Right atrium auricular region (tissue), 2 donors: ENCODE measurements at places on chromosomes 1 and 21.
A peak's percentile ranks its signal among the peaks of the same experiment; 100 is the strongest.

DNA sequence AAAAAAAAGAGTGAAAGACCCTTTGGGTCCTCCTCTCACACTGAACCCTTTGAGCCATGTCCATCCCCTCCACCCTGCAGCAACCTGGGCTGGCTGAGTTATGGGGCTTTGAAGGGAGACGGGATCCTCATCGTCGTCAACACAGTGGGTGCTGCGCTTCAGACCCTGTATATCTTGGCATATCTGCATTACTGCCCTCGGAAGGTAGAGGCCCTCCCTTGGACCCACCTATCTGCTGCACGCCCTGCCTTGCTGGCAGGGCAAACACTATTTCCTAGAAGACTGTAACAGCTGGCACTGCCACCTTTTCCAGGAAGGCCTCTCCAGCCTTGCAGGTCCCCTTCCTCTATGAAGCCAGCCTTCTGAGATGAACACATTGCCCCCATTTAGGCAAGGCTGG is 1.1 kb downstream of the SLC50A1 start:
- DNase-seq, result no peak

DNA sequence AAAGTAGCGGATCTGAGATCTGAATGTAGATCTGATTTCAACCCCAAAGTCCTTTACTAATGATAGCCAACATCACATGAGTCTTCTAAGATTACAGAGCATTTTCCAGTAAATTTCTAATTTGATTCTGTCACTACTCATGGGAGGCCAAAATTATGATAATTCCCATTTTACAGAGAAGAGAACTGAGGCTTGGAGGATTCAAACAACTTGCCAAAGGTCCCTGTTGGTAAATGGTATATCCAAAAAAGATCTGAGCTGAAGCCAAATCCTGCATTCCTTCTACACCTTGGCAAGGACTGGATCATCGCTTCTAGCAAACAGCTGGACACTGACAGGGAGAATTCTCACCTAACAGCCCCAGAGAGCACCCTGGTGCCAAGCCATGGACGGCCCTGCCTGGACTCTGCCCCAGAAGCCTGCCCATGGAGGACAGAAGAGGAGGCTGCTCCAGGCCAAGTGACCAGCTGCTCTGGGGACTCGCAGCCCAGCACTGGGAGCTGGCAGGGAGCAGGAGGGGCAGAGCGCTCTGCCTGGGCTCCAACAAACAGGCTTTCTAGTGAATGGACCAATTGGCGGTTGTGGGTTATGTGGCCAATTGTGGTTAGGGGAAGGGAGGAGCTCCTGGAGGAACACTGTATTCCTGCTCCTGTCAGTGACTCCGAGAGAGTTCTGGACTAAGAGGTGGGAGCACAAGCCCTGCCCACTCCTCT is 6.4 kb upstream of the CSF1 start:
- no peak for DNase-seq

DNA sequence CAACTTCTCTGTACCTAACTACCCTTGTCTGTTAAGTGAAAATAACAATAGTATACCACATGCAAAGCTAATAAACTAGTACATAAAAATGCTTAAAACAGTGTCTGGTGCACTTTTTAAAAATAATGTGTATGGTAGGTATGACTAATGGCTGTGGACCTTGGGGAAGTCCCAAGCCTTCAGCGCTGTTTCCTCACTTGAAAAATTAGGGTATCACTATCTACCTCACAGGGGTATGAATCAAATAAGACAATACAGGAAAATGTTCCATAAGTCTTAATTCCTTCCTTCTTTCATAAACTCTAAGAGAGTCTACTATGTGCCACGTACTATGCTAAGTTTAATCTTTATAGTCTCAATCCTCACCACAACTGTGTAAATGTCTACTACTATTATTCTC is 32.0 kb downstream of the EGLN1 start:
- no peak for DNase-seq

GRCh38 chr1:235415008-235415904 is 48.0 kb downstream of the TBCE start:
- peak; percentile 68 for DNase-seq

GRCh38 chr1:87565861-87566260 is 237.2 kb downstream of the LMO4 start:
- DNase-seq, result no peak

DNA sequence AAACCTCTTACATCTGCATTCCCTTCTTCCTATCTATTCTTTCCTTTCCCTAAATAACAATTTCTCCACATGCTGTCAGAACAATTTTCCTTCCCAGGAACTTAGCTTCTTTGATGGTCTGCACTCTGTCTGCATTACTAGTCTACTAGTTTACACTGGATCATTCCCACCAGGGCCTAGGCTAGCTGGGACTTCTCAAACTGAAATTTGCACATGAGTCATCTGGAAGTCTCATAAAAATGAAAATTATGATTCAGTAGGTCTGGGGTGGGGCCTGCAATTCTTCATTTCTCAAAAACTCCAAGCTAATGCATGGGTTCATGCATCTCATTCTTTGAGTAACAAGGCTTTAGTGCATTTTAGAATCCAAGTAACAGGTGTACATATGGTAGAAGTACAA is 74.2 kb downstream of the GABPA start:
- DNase-seq, result no peak

GRCh38 chr1:175128523-175128922 is 60.9 kb downstream of the TNN start:
- peak; percentile 51 for DNase-seq

GRCh38 chr1:214473387-214473786 is 78.0 kb downstream of the PTPN14 start:
- no peak for DNase-seq

DNA sequence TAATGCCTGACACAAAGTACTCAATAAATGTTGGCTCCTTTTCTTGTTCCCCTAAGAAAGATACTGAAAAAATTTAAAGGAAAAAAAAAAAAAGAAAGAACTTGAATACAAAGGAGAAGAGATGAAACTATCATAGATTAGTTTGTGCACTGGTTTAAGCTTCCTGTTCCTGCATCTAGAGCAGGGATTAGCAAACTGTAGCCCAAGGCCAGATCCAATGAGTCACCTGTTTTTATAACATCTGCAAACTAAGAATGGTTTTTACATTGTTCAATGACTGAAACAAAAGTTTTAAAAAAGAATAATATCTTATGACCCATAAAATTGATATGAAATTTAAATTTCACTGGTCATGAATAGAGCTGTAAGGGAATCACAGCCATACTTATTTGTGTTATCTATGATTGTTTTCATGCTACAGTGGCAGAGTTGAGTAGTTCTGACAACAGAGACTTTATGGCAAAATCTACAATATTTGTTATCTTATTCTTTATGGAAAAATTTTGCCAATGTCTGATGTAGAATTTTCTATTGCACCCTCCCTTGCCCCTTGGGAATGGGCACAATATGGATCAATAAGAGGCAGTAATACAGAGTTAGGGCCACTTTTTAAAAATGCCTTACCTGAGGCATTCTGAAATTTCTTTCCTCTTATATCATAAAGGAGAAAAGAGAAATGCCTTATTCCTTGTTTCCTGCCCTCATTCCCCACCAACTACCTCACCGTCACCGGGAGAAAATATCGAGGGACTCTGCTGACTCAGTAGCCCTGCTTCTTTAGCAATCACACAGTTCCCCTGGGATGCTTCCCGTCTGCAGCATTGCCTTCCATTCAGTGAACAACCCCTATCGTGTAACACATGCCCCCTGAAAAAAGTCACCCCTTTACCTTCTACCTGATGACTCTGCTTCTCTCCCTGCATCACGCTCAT is 50.6 kb downstream of the WDR64 start:
- no peak for DNase-seq

DNA sequence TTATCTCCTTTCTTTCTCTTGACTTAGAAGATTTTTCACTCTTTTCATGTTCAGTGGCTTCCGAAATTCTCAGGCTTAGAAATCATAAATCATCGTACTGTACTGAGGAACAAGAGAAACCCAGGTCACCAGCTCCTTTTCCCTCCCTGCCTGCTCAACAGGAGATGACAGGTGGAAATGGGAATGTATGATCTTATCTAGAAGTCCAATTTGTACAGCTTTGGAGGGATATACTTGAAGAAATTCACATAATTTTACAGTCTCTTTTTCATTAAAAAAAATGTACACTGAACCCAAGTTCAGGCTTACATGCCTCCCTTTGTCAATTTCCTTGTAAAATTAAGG is 11.7 kb downstream of the EVA1C start:
- no peak for DNase-seq

DNA sequence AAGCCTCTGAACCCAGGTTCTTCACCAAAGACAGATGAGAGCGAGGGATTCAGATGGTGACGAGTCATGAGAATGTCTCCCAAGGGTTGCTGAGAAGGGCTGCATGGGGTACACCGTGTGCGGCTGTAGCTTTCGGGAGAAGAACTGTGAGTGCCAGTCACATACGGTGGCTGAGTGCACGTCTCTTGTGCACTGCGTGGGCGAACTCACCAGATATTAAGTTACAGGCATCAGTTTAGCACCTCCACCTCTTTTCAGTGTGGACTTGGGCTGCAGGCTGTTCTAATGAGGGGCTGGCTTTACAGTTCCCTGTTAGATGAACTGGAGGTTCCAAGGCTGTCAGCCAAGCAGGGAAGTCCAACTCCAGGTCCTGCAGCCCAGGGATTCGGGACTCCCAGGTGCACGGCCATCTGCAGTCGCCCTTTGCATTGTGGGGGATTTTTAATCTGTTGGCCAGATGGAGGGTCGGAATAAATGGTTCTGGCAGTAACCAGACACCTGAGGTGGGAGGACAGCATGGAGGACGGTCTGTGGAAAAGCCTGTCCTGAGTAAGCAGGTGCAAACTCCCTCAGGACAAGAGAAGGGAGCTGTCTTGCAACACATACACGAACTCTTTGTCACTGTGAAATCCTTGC is 26.5 kb upstream of the AVPR1B start:
- DNase-seq, result no peak

DNA sequence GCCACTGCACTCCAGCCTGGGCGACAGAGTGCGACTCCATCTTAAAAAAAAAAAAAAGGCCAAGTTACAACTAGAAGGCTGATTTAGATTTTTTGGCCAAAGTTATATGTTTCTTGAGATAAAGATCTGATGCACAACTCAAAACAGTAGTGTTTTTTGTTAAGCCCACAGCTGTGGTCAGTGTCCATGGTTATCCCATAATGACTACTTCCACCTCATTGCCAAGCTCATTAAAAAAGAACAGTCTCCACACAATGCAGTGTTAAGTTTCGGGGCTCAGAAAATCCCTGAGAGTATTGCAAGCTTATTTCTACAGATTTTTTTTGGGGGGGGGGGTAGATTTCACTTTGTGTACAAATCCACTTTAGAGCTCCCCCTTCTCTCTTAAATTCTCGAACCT is 120.5 kb downstream of the RUNX1 start:
- no peak for DNase-seq

DNA sequence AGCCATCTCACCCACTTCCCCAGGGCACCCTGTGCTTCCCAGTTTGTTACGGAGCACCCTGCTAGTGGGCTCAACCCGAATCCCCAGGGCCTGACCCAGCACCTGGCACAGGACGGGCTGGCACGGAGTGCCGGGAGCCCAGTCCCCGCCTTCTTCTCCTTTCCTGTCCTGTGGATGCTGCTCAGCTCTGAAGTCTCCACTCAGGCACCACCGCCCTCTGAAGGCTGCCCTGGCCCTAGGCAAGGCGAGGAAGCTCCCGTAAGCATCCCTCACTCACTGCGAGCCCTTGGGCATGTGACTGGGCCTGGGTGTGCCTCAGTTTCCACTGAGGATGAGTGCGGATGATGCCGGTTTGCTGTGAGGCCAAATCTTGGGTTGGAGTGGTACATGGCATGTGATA is 21.8 kb downstream of the SLC1A7 start:
- no peak for DNase-seq

DNA sequence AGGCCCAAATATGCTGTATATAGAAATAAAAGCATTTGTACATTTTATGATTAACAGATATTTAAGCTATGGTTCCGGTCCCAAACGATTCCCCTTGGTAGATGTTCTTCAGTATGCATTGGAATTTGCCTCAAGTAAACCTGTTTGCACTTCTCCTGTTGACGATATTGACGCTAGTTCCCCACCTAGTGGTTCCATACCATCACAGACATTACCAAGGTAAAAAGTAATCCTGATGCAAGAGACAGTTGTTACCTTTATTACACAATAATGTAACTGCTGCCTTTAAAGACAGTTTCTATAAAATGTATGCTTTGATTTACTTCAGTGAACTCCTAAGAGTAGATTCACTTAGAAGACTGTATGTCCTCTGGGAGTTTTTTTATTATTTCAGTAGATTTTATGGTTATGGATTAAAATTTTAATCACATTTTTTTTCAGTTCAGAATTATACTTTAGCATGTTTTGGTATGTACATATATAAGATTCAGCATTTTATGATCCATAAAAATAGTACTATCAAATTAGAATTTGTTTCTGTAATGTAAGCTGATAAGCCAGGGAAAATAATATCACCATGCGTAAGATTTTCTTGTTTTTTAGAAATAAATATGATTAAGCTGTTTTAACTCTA is 96.5 kb downstream of the USP25 start:
- DNase-seq, result no peak

- DNase-seq, result no peak
These were observed 480.6 kb downstream of the CAMTA1 start for GRCh38 chr1:7265771-7266371.

DNA sequence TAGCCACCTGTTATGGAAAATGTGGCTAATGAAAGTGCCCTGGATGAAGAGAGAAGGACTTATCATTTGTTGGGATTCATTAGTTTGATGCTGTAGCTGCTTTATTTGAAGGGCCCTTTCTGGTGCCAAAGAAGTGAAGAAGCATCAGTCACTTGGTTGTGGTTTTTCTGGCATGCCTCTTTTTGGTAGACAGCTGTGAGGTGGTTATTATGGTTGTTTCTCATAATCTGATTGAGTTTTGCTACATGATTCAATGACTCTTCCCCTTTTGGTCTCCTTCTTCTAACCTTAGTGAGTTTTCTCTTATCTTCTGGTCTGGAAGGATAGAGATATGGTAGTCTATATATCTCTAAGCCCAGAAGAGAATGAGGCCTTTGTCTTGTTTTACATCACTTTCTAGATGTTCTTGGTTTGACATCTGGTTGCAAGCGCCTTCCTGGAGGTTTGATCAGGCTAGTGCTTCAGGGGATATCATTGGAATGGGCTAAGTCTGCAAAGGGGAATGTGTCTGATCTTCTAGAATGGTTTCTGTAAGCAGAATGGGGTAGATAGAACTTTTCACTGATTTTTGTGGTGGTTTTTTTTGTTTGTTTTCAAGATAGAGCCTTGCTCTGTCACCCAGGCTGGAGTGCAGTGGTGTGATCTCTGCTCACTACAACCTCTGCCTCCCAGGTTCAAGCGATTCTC is 26.0 kb downstream of the ARID1A start:
- DNase-seq, result no peak

- DNase-seq, result no peak
These were observed 905.7 kb downstream of the PLA2G4A start for GRCh38 chr1:187734427-187734826.

- no peak for DNase-seq
These were observed 137.4 kb downstream of the SYT2 start for GRCh38 chr1:202572867-202573266.

GRCh38 chr1:232142403-232143314 is 487.3 kb downstream of the SIPA1L2 start:
- peak; percentile 59 for DNase-seq

- DNase-seq, result no peak
These were observed 34.0 kb upstream of the SSX2IP start for GRCh38 chr1:84724128-84724860.

GRCh38 chr1:206575165-206575893 is 36.9 kb downstream of the EIF2D start:
- DNase-seq, result peak; percentile 76

- no peak for DNase-seq
These were observed 160.9 kb upstream of the UBE2U start for GRCh38 chr1:64042331-64043100.

- no peak for DNase-seq
These were observed 161.1 kb downstream of the KCTD3 start for GRCh38 chr1:215728169-215728568.
